ENCODE measurements at places on chromosomes 12 and 14.

DNA sequence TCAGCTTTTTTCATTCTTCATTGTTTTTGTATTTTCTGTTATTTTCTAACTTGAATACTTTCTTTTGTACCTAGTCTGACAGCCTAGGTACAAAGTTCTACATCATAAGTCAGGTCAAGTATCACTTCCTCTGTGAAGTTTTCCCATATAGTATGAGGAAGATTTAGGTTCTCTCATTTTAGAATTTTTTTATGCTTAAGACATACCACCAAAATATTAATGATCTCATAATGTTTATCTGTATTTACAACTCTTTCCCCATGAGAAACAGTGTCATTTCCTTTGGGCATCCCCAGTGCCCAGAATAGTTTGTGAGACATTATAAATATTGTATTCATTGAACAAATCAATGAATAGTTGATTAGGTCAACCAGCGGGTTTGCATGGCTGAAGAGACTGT lies 3.1 kb upstream of the ATF7IP start:
- no peak for DNase-seq

DNA sequence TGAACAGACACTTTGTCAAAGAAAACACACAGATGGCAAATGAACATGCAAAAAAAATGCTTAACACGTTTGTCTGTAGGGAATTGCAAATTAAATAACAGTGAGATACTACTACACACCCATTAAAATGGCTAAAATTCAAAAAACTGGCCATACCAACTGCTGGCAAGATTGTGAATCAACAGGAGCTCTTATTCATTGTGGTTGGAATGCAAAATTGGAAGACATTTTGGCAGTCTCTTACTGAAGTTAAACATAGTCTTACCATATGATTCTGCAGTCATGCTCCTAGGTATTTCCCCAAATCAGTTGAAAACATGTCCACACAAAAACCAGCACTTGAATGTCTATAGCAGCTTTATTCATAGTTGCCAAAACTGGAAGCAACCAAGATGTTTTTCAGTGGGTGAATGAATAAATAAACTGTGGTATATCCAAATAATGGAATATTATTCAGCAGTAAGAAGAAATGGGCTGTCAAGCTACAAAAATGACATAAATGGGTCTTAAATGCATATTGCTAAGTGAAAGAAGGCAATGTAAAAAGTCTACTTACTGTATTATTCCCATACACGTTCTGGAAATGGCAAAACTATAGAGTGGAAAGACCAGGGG lies 91.4 kb downstream of the PLEKHA5 start:
- DNase-seq, result no peak

DNA sequence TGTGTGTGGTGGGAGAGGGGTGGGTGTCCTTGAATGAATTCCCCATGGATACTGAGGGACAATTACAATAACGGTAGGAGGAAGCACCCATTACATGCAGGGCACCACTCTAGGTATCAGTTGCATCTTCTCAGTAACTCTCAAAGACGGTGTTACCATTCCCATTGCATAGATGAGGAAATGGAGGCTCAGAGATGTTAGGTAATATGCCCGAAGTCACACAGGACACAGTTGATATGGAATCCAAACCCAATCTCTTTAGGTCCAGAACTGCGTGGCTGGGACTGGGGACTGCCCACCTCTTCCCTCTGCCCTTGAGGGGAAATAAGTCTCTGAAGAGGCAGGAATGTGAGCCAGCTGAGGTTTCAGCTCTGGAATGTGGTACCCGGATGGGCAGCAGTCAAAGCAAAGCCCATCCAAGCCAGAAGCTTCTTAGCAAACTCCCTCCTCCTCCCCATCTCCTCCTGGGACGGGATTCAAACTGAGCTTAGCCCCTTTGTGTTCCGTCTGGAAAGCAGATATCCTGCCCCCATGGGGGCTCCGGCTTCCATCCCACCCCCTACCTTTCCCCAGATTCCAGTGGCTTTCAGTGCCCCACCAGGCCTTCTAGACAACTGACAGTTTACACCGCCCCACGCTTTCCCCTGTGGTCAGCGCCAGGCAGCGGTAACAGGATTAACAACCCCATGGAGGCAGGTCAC lies 187.5 kb downstream of the RBM19 start:
- no peak for DNase-seq

- no peak for DNase-seq
Measured at GRCh38 chr12:40342010-40342409, 117.2 kb downstream of the LRRK2 start.

DNA sequence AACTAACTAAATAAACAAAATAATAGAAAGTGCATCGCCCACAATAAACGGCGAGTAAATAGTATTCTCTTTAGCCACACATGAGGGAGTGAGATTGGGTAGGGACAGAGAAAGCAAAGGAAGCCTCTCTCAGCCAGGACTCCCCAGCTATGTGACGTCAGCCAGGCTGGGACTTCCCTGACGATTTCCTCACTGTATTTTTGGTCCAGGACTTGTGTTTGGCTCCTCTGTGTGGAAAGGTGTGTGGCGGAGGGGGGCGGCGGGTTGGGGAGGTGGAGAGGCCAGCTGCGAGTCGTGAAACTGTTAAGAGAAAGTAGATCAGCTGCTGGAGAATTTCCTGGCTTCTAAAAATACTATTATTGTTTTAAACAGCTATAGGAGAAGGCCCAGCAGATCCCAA lies 1124.6 kb downstream of the AACS start:
- DNase-seq, result no peak

DNA sequence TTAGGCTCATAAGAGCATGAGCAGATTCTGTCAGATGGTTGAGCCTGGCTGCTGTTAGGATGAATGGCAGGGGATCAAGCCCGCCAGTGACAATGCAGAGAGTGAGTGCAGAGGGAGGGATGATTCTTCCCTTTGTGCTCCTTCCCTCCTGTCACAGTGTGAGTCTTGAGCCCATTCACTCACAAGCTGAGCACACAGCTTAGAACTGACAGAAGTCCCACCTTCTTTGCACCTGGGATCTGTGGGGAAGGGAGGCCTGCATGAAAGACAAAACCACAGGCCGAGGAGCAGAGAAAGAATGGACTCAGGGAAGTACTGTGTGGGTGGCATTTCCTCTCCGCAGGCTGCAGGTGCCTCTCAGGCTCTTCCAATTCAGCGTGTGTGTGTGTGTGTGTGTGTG lies 160.6 kb downstream of the KCNA5 start:
- no peak for DNase-seq

- no peak for DNase-seq
Measured at GRCh38 chr12:97134495-97134894, 227.4 kb downstream of the NEDD1 start.

DNA sequence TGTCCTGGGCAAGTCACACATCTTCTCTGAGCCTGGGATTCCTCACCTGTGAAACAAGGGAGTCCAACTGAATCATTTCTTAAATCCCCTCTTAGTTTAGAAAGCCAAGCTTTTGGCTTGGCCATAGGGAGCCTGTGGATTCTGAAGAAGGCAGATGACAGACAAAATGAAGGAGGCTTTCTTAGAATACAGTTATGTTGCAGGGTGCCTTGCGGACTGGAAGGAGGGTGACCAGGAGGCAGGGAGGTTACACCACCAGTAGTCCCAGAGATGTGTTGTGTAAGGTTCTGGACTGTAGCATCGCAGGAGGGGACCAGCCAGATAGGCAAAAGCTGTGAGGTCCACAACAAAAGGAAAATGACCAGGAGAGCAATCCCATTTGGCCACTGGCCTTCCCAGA lies 8.2 kb upstream of the ACVR1B start:
- no peak for DNase-seq

DNA sequence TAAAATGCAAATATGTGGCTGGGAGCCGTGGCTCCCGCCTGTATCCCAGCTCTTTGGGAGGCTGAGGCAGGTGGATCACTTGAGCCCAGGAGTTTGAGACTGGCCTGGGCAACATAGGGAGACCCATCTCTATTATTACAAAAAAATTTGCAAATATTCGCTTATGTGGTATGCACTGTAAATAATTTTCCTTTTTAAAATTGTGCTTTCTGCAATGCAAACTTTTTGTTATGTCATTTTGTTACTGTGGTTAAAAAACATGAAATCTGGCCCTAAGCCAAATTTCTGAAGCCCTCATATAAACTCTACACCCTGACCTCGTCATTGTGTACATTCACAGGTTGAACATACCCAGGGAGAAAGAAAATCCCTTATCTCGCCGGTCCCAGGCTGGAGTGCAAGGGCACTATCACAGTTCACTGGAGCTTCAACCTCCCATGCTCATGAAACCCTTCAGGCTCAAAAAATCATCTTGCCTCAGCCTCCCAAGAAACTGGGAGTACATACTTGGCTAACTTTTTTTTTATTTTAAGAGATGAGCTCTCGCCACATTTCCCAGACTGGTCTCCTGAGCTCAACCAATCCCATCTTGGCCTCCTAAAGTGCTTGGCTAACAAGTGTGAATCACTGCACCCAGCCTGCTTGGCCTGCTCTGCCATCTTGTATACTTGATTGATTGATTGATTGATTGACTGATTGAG lies 24.7 kb downstream of the TRAPPC6B start:
- DNase-seq, result no peak

GRCh38 chr12:45168976-45169375 lies 46.9 kb upstream of the ANO6 start:
- no peak for DNase-seq

GRCh38 chr14:35532783-35533356 lies 1.1 kb upstream of the INSM2 start:
- no peak for DNase-seq

GRCh38 chr12:27436029-27436428 lies 10.5 kb upstream of the SMCO2 start:
- no peak for DNase-seq

DNA sequence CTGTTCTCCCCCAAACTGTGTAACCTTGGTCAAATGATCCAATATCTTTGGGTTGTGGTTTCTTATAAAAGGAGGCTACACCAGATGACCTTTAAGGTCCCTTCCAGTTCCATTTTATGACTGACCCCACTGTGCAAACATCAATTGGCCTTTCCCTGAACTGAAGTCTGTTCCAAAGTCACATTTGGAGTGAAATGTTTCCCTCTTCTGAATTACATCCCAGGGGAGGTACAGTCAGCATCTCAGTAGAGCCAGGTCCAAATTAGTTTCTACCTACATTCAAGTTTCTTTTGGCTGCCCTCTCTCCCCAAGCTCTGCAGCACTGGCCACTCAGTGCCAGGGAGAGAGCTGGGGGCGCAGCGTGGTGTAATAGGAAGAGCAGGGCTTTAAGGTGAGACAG lies 34.4 kb downstream of the LIMA1 start:
- no peak for DNase-seq

- no peak for DNase-seq
Measured at GRCh38 chr12:2769866-2770533, 24.8 kb upstream of the FKBP4 start.

- DNase-seq, result no peak
Measured at GRCh38 chr14:28765169-28765830, 1.3 kb upstream of the FOXG1 start.

- DNase-seq, result no peak
Measured at GRCh38 chr12:121939186-121939585, 20.8 kb downstream of the CFAP251 start.

- DNase-seq, result peak; percentile 87
Measured at GRCh38 chr12:6869049-6870021, 2.0 kb downstream of the TPI1 start.

DNA sequence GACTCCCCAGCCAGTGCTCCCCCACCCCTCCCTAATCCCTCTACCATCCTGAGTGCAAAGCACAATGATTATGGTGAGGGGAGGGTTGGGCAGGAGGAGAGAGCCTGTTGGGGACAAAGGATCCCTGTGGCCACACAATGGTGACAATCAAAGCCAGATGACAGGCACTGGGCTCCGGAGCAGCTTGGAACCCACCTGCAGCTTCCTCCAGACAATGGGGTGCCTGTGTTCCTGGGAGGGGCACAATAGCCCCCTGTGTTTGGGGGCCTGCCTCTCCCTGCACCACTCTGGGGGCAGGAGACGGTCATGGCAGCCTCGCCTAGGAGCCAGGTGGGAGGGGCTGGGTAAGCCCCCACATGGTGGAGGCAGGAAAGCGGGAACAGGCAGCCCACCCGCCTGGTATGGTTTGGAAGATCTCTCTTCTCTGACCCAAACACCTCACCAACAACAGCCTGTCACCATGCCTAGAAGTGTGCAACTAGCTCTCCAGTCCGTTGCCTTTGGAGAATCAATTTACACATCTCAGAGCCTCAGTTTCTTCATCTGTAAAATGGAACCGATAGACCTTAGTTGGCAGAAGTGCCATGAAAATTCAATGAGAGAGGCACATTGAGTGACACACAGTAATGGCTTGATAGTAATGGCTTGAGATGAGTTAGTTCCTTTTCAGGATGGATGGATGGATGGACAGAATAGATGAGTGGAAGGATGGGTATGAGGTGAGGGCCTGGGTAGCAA lies 53.0 kb downstream of the MVK start:
- DNase-seq, result no peak

GRCh38 chr12:68416826-68417225 lies 84.7 kb upstream of the MDM1 start:
- no peak for DNase-seq

DNA sequence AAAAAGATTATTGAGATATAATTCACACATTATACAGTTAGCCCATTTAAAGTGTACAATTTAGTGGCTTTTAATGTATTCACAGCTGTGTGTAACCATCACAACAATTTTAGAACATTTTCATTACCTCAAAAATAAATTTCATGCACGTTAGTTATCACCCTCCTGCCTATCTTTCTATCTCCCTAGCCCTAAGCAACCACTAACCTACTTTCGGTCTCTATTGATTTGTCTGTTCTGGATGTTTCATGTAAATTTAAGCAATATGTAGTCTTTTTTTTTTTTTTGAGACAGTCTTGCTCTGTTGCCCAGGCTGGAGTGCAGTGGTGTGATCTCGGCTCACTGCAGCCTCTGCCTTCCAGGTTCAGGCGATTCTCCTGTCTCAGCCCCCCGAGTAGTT lies 439.4 kb downstream of the PCNX1 start:
- DNase-seq, result no peak

Measured in NCI-H1930 (cell line).